T-helper 17 cell (primary cell): ENCODE measurements at places on chromosomes 6 and 20.

- DNase-seq = no peak
These were observed 374.1 kb upstream of the MANEA start for GRCh38 chr6:95203153-95203754.

GRCh38 chr20:385448-385847, 4.9 kb downstream of the TRIB3 start:
- DNase-seq = no peak

GRCh38 chr20:31237763-31238162, 19.7 kb upstream of the DEFB115 start:
- no peak for DNase-seq

DNA sequence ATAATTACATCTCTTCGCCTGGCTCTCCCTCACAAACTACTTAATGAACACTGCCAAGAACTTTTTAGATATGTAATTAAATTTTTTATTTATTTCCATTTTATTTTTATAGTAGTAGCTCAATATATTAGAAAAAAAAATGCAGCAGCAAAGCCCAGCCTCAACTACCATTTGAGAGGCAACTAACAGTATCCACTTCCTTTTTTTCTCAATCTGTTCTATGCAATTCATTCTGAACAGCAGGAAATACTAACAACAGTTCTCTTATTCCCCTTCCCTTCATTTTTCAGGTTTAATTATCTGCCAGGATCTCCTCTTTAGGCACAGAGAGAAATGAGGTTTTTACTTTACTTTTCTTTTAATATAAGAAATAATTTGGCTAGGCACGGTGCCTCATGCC, 112.7 kb downstream of the ZNF217 start:
- DNase-seq = no peak

GRCh38 chr20:12597551-12597950, 411.2 kb upstream of the SPTLC3 start:
- DNase-seq = no peak

DNA sequence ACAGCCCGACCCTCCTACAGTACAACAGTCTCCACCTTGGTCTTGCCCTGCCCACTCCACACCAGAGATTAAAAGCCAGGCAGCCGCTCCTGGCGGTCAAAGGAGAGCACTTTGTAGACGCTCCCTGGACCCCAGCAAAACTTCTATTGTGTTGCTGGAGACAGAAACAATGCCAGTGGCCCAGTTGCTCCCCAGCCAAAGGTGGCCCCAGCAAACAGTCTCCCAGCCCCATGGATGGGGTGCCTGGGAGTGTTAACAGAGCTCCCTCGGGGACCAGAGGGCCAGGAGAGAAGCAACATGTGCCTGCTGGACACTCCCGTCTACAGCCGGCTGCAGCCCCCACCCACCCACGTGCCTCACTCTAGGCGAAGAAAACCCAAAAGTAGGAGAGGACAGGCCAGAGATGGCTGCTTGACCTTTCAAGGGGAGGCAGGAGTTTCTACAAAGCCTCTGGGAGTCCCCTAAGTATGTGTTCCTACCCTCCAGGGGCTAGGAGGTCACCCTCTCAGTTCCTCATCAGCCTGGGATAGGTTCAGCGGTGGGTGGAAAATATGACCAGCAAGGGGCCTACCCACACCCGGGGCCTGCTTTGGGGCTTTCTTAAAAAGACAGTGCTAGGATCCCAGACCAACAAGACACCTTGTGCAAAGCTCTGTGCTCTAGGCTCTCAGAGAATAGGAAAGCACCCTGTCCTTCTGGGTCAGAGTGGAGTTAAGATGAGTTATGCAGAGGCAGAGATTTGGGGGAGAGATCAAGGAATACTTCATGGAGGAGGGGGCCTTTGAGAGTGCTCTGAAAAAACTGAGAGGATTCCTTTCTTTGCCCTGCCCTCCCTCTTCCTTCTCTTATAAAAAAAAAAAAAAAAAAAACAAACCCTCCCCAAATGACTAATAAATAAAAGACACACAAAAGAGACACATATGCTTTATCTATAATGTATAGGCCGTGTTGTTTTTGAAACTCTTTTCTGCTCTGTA, 19.0 kb upstream of the PREX1 start:
- no peak for DNase-seq

DNA sequence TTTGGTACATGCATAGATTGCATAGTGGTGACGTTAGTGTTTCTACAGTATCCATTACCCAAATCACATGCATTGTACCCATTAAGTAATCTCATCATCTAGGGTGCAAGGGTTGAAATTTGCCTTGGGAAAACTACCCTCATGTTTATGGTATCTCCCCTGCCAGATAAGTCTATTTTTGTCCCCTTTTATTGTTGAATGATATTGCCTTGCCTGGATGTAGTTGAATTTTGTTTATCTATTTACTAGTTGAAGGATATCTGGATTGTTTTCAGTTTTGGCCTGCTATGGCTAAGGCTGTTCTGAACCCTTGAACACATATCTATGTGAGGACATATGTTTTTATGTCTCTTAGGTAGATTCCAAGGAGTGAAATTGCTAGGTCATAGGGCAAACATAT, 13.4 kb downstream of the HLA-DRB1 start:
- no peak for DNase-seq

DNA sequence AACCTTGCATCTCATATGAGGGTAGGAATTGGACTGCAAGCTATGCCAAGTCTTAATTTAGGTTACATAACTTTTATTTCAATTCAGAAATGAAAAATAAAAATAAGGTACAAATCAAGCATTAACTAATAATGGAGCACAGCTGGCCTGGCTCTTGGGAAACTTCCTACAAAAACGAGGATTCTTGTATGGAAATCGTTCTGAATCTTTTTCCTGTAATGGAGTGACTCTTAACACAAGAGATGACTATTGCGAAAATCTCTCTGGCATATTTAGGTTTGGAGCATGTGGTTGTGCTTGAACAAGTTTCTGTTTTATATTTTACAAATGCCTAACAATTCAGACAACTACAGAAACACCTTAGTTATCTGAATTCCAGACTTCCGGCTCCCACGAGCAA, 34.0 kb upstream of the PI16 start:
- DNase-seq = no peak

- no peak for DNase-seq
These were observed 1.6 kb upstream of the TOMM6 start for GRCh38 chr6:41785689-41786450.

DNA sequence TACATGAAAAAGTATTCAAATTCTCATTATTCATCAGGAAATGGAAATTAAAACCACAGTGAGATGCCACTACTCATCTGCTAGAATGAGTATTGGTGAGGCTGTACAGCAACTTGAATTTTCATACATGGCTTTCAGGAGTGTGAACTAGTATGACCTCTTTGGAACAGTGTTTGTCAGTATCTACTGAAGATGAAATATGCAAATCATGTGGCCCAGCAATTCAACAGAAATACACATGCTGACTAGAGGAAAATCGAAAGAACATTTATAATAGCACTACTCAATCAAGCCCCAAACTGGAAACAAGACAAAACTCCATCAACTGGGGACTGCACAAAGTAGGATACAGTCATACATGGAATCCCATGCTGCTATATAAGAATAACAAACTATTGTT, 102.2 kb downstream of the DCDC2 start:
- no peak for DNase-seq

- DNase-seq = no peak
These were observed 155.1 kb downstream of the CDC5L start for GRCh38 chr6:44542401-44543116.

- DNase-seq = no peak
These were observed 2.6 kb downstream of the DEFB113 start for GRCh38 chr6:49966823-49967222.

DNA sequence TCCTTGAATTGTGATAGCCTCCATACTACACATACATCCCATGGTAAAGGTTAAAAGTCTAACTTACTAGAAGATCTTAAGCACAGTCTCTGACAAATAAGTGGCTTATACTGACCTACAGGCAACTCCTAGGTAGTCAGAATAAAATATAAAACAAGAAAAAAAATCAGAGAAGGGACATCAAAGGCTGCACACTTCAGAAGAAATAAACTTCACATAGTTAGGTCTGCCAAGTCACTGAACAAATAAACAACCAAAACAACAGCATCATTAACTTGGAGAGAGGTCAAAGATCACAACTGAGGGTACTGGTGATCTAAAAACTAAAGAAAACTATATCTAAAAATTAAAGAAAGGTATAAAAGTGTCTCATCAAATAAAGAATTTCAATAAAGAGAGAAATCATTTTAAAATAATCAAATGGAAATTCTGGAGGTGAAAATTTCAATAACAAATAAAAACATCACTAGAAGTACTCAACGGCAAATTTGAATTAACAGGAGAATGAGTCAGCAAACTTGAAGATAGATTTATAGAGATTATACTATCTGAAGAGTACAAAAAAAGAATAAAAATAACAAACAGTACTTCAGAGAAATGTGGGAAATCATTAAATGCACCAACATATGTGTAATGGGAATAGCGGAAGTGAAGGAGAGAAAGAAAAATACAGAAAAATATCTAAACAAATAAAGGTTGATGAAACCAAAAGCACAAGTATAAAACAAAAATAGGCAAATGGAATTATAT, 88.0 kb upstream of the UST start:
- DNase-seq = no peak

GRCh38 chr6:91166271-91167046, 579.6 kb upstream of the MAP3K7 start:
- no peak for DNase-seq

GRCh38 chr6:116596815-116597214, 19.5 kb upstream of the RSPH4A start:
- DNase-seq = no peak

GRCh38 chr6:159981403-159982245, 12.7 kb downstream of the IGF2R start:
- DNase-seq = no peak

- DNase-seq = no peak
These were observed 1.0 kb upstream of the SPATA2 start for GRCh38 chr20:49916146-49917002.

- no peak for DNase-seq
These were observed 1.1 kb upstream of the RPS12 start for GRCh38 chr6:132813173-132813856.
